ENCODE measurements at places on chromosomes 6 and 20.

GRCh38 chr6:109834595-109835437 is 143.3 kb upstream of the GPR6 start:
- DNase-seq = no peak

DNA sequence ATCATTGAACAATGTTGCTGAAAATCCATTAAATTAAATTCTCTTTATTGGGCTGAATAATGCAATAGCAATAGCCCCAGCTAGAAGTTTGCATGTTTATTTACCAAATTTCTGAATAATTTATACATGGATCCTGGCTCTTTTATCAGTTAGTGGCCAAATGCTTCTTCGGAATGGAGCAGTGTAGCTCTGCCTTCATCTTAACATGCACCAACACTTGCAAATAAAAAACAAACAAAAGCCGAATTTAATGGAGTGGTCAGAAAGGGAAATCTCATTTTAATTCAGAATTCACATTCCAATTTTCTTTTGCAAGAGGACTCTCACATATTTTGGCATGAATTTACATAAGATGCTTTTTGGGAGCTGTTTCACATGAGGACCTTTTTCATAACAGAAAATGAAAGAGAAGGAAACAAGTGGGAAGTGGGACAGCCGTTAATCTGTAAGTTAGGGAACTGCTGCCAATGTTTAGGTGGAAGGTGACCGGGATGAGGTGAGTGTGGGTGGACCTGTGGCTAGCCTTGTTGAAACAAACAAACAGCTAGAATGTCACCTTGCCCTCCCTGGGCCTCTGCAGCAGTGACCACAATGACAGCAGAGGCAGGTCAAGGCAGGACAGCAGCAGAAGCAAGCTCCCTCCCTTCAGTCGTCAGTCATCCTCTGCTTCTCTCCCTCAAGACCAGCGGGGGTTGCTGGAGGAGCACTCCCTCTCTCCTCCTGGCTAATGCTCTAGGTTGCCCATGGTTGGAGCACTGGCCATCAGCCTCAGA is 73.2 kb downstream of the INSM1 start:
- DNase-seq = no peak

- DNase-seq = no peak
These were observed 223.4 kb upstream of the GGTLC1 start for GRCh38 chr20:24211972-24212371.

DNA sequence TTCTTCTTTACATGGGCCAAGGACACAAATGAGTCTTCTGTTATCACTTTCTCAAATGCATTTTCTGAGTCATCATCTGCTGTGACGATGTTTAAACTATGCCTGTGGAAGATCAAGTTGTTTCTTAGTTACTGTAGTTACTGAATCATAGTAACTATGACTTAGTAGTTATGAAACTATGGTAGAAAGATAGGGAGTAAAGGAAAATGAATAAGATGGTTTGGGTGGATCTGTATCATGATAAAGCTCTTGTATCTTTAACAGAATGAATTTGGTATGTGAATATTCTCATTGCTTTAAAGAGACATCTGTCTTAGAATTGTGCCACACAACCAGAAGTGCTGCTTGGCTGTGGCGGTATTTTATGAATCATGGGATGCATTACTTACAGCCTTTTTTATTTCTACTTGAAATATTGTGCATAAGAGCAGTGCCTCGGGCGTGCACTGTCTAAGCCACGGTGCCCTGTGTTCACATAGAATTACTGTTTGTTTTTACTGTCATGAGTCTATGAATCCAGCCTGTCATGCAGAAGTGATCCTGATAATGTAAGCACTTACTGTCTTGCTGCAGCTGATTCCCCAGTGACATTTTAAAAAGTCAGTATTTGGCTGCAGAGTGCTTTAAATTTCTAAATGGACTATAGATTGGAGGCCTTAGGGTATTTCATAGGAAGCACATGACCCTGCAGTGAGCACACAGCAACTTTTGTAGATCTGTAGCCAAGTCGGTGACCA is 215.2 kb downstream of the TMEM242 start:
- DNase-seq = no peak

- no peak for DNase-seq
These were observed 18.0 kb downstream of the PTGIS start for GRCh38 chr20:49549801-49550551.

- no peak for DNase-seq
These were observed 51.4 kb upstream of the TNFAIP3 start for GRCh38 chr6:137815692-137816091.

DNA sequence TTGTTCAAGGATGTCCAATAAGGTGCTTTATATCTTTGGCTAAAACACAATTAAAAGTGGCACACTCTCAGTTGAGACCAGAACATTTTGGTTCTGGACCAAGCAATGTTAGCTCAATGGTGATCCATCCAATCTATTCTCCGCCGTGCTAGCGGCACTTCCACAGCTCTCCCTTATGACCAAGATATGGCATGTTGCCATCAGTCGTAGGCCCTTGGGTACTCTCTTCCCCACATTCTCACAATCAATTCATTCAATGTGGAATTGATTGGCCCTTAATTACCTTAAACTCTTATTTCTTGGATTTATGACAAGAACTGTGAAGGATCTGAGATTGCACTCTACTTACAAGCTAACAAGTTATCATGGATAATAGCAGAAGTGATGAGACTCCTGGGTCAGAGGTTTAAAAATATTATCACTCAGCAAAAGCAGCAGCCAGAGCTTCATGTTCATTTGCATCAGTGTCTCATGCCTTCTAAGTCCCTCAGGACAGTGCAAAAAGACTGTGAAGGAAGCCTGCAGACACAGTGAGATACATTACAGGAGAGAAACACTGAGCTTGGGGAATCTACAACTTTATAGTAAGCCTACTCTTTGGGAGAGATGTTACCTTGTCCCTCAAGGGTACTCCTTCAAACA is 80.0 kb upstream of the ARG1 start:
- no peak for DNase-seq

- DNase-seq = no peak
These were observed 180.7 kb downstream of the TBXT start for GRCh38 chr6:165986914-165987482.

- DNase-seq = peak; percentile 57
These were observed 96.5 kb downstream of the MMS22L start for GRCh38 chr6:97186416-97186999.

DNA sequence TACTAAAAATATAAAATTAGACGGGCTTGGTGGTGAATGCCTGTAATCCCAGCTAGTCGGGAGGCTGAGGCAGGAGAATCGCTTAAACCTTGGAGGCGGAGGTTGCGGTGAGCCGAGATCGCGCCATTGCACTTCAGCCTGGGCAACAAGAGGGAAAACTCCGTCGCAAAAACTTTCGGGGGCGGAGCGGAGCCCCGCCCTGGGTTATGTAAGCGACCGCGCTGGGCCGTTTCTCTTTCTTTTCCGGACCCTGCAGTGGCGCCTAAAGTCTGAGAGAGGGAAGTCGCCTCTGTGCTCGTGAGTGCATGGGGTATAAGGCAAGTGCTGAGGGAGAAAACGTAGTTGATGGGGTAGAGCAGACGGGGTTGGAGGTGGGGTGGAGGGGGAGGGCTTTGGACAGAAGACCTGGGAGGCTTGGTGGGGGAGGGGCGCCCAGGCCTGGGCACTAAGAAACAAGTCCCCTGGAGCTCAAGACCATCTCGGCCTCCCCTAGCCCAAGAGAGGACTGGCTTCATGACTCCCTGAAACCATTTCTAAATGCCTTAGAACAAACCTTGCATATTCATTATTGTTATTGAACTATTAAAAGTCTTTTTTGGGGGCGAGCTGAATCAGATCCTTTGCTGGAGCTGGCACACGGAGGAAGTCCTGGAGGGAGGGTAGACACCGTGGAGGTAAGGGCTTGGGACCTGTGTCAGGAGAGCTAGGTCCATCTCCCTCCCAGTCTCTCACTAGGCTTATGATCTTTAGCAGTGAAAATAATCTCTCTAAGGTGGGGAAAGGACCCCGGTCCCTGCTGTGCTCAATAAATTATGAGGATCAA is 2.7 kb upstream of the MICA start:
- DNase-seq = peak; percentile 64

- no peak for DNase-seq
These were observed 5.3 kb upstream of the EPPIN start for GRCh38 chr20:45552456-45552855.

- no peak for DNase-seq
These were observed 98.5 kb downstream of the HDGFL1 start for GRCh38 chr6:22667855-22668254.

GRCh38 chr6:33313105-33313708 is 671 bp downstream of the TAPBP start:
- peak; percentile 51 for DNase-seq

DNA sequence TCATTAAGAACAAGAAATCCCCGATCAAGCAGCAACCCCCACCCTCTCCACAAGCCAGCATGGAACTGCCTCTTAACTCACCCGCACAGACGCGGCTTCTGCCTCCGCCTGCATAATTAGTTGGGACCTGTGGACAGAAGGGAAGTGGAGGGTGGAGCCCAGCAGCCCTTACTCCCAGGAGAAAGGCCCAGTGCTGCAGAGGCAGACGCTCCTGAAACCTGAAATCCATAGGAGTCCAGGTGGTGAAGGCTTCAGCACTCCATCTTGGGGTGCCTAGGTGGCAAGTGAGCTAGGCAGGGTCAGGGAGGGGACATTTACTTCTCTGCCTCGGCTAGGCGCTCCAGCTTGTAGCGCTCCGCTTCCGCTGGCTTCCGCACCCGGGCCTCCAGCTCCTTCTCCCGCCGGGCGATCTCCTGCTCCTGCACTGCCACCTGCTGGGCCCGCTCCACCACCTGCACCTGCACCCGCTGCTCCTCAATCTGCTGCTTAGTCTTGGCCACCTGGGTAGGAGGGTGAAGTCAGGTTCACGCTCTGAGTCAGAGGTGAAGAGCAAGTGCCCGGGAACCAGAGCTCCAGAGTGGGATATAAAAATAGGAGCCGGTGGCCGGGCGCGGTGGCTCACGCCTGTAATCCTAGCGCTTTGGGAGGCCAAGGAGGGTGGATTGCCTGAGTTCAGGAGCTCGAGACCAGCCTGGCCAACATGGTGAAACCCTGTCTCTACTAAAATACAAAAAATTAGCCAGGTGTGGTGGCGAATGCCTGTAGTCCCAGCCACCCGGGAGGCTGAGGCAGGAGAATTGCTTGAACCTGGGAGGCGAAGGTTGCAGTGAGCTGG is 10.7 kb downstream of the TUBB start:
- DNase-seq = peak; percentile 85

DNA sequence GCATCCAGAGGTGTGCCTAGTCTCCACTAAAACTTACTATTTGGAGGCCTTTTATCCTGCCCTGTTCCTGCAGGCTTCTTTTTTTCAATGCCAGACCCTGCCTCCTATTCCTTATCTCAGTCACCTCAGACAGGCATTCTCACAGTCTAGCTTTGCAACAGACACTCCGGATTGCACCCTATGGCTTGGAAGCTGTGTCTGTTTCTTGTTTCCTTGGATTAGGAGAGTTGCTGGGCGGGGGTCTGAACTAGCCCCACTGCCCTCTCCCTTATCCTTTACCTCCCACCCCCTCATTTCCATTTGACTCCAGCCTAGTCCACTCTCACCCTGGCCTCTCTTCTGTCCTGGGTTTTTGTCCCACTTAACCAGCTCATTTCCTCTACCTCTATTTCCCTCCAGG is 228.1 kb upstream of the CITED2 start:
- DNase-seq = no peak

DNA sequence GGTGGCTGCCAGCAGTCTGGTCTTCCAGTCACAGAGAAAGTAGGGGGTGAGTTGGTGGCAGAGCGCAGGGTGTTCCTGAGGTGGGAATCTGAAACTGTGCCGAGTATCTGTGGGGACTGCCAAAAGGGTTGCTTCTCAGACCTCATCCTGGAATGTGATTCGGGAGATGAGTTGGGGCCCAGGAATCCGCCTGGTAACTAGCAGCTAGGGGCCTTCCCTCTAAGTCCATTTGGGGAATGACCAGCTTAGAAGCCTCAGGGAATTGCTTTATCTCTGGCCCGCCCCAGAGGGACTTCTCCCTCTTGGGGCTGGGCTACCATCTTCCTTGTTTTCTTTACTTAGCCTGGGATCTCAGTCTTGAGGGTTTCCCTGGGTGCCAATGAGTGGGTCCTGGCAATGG is 49.6 kb downstream of the MOCS1 start:
- DNase-seq = no peak

DNA sequence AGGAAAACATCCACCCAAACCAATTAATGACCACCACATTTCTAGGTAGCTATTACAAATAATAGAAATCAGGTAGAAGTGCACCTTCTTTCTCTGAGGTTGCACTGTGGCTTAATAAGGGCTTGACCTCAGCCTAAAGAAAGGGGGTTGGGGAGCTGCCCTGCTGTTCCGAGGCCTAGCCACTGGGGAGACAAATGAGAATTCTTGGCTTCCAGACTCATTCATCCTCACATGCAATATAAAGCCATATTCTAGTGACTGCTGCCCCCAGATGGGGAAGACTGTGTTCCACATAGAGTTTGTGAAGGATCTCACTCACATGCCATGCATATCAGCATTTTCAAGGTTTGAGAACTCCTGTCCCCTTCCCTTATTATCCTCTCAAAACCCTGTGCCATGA is 22.9 kb downstream of the SAYSD1 start:
- no peak for DNase-seq

GRCh38 chr6:3757241-3757641 is 5.7 kb upstream of the PXDC1 start:
- no peak for DNase-seq

DNA sequence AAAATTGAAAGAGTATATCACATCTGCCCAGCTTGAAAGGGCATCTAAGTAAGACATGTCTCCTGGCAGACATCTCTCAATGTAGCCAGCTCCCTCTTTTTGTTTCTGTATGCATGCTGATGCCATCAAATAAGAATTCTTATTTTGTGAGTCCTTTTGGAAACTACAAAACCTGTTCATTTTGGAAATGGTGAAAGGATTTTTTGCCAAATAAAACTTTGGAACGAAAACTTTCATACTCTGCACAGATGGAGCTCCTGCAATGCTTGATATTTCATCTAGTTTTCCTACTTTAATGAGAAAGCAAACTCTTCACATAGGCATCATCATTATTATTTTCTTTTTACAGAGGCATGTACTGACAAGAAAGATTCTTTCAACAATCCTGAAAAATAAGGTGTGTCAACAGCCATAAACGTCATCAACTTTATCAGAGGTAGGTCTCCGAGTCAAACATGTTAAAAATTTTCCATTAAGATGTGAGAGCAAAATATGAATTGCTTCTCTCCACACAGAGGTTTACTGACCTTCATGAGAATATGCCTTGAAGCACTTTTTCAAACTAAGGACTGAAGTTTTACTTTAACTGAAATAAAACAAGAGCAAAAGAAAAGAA is 26.2 kb upstream of the CMTR1 start:
- DNase-seq = no peak

DNA sequence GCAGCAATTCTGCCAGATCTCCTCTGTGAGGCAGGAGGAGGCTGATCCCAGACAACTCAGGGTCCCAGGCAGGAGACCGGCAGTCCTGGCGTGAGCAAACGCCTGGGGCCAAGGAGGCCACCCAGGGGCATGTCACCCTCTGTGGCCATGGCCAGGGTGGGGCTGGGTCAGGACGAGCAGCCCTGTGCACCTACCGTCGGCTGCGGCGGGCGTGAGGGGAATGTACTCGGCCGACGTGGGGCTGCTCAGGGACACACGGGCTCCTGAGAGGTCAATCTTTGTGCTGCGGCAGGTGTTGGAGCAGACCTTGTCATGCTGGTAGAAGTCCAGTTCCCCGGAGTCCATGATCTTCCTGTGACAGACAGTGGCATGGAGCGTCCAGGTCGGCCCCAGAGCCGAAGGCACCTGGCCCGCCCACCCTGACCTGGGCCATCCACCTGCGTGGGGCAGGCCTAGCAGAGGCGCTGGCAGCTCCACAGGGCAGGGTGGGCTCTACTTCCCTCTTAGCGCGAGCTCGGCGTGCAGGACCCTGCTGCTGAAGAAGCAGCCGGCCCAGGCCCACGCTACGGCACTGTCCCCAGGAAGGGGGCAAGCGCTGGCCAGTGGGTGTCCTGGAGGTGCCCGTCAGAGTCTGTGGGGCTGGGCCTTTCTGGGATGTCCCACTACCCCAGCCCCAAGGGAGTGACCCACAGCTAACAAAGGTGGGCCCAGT is 21.5 kb upstream of the HELZ2 start:
- DNase-seq = no peak

Data from stimulated activated CD4-positive, alpha-beta T cell treated with anti-CD3 and anti-CD28 coated beads, Interleukin-4, amount 100 ng/mL, for 4 hours (primary cell).